A549 (cell line): ENCODE measurements at places on chromosomes 5 and 9.
A peak's percentile ranks its signal among the peaks of the same experiment; 100 is the strongest.

- DNase-seq = no peak
Observed at GRCh38 chr5:154669402-154669801, 85.8 kb upstream of the LARP1 start.

DNA sequence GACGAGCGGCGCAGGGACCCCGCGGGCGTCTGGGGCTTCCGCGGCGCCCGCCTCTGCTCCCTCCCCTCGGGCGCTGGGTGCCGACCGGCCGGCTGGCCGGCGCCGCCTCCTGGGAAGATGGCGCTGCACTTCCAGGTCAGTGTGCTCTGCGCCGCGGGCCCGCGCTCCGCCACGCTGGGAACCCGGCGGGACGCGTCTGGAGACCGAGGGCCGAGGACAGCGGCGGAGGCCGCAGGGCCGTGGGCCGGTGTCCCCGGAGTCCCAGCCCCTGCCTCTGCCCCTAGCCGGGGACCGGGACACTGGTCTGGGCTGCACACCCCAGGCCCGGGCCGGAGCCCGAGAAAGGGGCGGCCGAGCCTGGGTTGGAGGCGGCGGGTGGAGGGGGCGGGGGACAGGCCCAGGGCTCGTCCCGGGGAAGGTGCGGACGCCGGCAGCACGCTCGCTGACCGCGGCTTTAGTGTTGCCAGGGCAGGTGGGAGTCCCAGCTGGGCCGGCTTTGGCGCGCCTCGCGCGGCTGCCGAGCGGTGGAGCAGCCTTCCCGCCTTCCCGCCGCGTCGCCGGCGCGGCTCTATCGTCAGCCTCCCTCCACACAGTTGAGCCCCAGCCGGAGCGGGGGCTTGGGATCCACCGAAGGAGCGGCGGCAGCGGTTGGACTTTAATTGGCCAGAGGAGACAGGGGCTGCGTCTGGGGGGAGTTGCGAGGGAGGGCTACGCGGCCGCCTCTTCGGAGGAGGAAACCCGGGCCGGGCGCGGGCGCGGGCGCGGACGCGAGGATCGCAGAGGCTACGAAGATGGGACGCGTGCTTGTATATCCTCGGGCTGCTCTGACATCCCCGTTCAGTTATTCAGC is at the start of gene RANBP17:
Gene RANBP17 (plus strand): TSS at position 102 of the 850 bp plus-strand sequence.
- DNase-seq = peak; percentile 71

DNA sequence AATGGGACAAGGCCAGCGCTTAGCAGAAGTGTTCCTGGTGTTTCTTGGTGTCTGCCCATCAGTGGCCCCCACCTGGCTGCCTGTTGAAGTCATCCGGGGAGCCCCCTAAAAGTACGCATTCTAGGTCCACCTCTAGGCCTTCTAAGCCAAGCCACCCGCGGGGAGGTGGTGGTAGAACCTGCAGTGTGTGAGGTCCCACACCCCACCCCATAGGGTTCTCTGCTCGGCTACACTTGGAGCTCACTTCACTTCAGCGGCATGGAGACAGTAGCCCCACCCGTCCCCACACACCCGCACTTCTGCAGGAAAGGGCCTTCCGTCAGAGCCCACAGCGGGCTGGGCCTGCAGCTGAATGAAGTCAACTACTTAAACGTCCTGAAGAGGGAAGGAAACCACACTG is 29.6 kb upstream of the FCN2 start:
- DNase-seq = no peak

DNA sequence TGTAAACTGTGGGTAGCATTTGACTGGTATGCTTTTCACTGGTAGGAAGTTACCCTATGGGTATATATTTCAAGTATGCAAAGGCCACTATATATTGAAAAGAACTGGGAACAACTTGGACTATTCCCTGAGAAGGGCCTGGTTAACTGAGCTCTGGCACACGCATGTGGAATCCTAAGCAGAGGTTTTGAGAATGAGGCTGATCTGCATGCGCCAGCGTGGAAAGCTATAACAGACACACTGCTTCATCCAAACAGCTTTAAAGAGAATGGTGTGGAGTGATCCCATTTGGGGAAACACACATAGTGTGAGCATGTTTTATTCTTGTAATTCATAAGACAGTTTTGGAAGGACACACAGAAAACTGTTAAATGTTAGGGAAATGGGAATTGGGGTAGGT is 8.4 kb downstream of the NSG2 start:
- DNase-seq = no peak

DNA sequence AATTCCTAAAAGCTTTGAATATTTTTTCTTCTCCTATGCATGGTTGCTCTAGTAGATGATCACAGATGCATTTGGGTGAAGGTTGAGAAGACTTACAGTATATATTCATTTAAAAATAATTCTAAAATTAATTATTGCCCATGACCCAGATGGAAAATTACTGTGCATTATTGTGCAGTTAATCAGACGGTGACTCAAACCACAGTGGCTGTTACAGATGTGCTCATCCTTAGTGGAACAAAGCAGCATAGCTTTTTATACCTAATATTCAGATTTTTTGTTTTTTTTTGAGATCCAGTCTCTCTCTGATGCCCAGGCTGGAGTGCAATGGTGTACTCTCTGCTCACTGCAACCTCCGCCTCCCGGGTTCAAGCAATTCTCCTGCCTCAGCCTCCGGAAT is 10.7 kb downstream of the OR2V1 start:
- no peak for DNase-seq

DNA sequence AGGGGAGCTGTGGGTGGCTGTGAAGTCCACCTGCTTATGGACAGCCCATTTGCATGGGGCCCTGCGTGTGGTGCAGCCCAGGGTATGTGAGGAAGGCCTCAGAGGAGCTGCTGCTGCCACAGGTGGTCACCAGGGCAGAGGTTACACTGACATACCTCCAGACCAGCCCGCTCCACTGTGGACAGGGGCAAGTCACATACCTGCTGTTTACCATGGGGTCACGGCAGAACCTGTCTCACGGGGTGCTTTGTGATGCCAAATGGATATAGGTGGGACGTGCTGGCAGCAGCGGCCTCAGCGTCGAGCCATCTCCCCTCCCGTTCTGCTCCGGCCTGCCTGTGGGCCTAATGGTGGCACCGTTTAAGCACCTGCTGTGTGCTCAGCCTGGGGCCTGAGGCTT is 127.5 kb upstream of the LMX1B start:
- no peak for DNase-seq

GRCh38 chr9:105194234-105194633 is 50.2 kb upstream of the SLC44A1 start:
- no peak for DNase-seq
